ENCODE measurements at places on chromosomes 13 and 19.

DNA sequence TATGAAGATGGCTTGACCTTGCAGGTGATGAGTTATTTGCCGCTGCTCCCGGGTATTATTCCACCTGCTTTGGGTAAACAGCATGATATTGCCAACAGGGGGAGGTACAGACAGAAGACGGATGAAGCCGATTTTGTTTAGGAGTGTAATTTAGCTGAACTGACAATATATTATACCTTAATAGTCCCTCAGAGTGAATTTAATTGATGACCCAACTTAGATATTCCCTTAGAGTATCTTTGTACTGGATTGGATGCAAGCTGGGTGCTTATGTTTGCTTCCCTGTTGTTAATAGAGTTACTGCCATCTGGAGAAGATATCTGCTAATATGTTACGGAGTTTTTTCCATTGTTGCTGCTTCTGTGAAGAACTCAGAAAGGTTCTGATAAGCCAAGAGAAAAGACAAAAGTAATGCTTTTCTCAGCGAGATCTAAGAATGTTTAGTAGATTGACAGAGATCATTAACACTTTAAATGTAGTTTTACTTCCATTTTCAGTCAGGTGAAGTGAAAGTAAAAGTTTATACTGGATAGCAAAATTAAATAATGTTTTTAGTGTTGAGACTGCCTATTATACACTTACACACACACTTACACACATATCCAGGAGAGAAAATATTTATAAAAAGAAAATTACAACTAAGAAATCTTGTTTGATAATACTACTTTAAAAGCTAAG, 2220.8 kb upstream of the PCDH20 start:
- peak; percentile 42 for DNase-seq

GRCh38 chr19:40811478-40812341, 12.7 kb downstream of the EGLN2 start:
- no peak for DNase-seq

- no peak for DNase-seq
These were observed 58.3 kb upstream of the MEDAG start for GRCh38 chr13:30847650-30848307.

- no peak for DNase-seq
These were observed 546.6 kb downstream of the DCT start for GRCh38 chr13:93932901-93933300.

GRCh38 chr13:111663953-111664421, 343.5 kb downstream of the TEX29 start:
- no peak for DNase-seq

DNA sequence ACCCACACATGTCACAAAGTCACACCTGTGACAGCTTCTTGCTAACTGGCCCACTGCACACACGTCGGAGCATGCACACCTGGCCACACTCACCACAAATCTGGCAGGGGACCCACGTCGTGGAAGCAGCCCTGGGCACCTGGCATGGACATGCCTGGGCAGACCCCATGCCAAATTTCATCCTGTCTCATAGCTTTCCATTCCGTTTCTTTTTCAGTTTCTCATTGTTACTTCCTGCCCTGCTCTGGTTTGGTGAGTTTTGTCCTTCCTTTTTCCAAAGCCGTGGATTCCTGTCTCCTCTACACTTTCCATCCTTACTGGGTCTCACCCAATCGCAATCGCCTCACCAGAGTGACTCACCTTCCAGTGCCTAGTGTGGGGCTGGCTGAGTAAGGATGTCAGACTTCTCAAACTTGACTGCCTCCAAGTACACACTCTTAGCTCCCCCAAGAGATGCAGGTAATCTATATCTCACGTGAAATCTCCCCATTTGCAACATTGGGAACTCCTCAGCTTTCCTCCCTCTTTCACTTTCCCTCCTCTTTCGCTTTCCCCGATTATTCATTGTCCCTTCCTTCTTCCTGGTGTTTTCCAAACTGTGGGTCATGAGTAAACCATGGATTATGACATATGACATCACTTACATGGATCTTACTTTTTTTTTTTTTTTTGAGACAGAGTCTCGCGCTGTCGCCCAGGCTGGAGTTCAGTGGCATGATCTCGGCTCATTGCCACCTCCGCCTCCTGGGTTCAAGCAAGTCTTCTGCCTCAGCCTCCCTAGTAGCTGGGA, 1.6 kb upstream of the BBC3 start:
- DNase-seq = no peak

- peak; percentile 16 for DNase-seq
These were observed at the start of gene MLNR for GRCh38 chr13:49220036-49220855. Gene MLNR, plus strand, starts transcription at chr13:49220338. Its CDS starts 0 bp downstream, at chr13:49220338.

DNA sequence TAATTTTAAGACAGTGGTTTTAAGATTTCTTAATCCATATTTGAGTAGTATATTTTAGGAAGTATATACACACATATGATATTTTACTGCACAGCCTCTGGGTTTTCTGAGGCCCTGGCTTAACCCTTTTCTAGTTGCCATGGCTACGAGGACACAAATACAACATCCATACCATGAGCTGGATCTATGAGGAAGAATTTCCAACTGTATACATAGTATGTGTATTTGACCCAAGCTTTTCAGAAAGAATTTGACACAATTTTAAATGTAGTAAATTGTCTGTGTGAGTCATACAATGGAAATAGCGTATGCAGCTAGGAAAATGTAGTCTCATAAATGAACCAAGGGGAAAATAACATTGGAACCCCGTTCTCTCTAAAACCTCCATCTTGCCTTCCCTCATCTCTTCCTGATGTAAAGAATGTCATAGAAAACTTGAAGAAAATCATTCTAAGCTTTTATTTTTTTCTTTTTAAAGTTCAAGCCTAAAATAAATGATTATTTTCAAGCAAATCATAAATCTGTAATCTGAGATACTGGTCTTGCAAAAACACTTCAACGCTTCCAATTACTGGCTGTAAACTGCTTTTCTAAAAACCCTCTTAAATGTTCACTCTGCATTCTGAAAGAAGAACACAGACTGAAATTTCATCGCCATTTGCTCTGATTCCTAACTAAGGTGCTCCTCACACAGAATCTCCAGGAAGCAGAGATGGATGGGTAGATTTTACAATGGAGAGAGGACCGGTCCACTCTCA, 172.4 kb downstream of the LACC1 start:
- DNase-seq = no peak

DNA sequence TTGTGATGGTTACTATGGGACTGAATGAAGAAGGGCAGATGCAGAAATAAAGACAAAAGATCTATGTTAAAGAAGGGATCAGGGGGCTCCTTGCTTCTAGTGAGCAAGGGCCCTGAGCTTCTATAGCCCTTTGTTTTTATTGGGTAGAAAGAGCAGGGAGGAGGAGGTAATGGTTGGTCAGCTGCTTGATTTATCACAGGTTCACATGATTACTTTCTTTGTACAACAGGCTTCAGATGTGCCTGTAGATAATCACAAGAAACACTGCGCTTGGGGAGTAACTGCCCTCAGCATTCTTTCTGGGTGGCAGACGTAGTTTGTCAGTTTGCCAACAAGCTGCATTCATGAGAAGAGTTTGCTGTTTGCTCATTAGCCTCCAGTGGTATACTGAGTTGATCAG, 4.8 kb upstream of the ZNF439 start:
- no peak for DNase-seq

DNA sequence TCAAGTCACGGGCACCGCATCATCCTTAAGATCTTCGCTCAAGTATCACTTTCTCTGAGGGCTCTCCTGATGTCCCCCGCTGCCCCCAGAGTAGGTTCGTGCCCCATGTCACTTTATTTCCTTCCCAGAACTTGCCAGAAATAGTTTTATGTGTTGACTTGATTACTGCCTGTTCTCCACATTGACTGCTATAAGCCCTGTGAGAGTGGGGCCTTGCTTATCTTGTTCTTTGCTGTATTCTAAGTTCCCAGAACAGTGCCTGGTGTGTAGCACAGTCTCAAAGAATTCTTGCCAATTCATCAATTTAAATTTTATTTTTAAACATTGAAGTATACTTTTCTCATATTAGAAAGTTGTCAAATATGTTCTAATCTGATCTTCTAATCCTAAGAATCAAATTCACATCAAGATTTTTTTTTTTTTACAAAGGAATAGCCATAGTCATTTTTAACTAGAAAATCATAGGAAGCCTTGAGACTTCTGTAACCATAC, 32.1 kb upstream of the GPR183 start:
- DNase-seq = no peak

All from COR-L47 (cell line).